Fibroblast of skin of scalp (primary cell): ENCODE measurements at places on chromosomes 6 and 20.

DNA sequence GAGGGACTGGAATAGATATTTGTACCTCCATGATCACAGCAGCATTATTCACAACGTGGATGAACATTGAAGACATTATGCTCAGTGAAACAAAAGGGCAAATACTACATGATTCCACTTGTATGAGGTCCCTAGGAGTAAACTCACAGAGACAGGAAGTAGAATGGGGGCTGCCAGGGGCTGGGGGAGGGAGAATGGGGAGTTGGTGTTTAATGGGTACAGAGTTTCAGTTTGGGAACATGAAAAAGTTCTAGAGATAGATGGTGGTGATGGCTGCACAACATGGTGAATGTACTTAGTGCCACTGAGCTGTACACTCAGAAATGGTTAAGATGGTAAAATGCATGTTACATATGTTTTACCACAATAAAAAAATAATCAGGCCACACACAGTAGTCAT lies 164.3 kb upstream of the RREB1 start:
- DNase-seq: no peak

GRCh38 chr6:13764996-13765395 lies 49.4 kb downstream of the MCUR1 start:
- no peak for DNase-seq

GRCh38 chr6:4323322-4323721 lies 187.9 kb upstream of the ECI2 start:
- DNase-seq: no peak

GRCh38 chr20:51373713-51374455 lies 168.6 kb downstream of the NFATC2 start:
- no peak for DNase-seq

DNA sequence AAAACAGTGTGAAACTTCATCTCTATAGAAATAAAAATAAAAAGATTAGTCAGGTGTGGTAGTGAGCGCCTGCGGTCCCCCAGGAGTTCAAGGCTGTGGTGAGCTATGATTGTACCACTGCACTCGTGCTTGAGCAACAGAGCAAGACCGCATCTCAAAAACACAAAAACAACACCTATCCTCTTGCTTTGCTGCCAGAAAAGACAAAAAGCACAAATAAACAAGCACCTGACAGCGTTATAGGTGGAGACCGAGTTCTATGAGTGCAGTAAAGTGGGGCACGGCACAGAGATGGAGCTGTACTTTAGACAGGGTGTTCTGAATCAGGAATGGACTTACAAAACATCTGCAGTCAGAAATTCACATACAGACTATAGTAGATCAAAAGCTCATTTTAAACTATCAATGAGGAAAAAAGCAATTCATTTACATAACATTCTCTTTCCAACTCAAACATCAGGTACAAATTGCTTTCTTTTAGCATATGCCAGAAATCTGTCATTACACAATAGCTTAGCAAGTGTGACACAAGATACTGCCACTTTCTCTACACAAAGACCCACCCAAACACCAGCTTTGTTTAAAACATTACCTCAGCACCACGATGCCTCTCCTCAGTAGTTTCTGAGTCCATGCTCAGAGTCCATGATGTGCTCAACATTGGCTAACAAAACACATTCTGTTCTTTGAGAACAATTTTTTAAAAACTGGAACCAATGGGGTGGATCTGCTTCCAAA lies 10.1 kb downstream of the EZR start:
- DNase-seq: no peak

- DNase-seq: no peak
Measured at GRCh38 chr20:38392356-38392755, 42.8 kb downstream of the SNHG17 start.

- DNase-seq: peak; percentile 51
Measured at GRCh38 chr6:148747145-148747470, 278 bp downstream of the UST start.

GRCh38 chr6:132768051-132768517 lies 10.4 kb upstream of the VNN2 start:
- no peak for DNase-seq
